NCI-H1694 treated with DMSO at 0.1 percent for 48 hours (cell line): ENCODE measurements at places on chromosomes 2 and 18.
A peak's percentile ranks its signal among the peaks of the same experiment; 100 is the strongest.

GRCh38 chr2:67221266-67221665 is 175.9 kb upstream of the ETAA1 start:
- no peak for DNase-seq

- no peak for DNase-seq
Measured at GRCh38 chr2:63856303-63856603, 14.6 kb downstream of the UGP2 start.

- DNase-seq: no peak
Measured at GRCh38 chr2:183530333-183530901, 406.2 kb downstream of the NUP35 start.

- no peak for DNase-seq
Measured at GRCh38 chr18:30639361-30639760, 403.2 kb downstream of the DSC3 start.

- no peak for DNase-seq
Measured at GRCh38 chr2:86213699-86214502, 14.6 kb downstream of the MRPL35 start.

GRCh38 chr2:75560022-75560767 is 544 bp downstream of the EVA1A start:
- DNase-seq: peak; percentile 15

DNA sequence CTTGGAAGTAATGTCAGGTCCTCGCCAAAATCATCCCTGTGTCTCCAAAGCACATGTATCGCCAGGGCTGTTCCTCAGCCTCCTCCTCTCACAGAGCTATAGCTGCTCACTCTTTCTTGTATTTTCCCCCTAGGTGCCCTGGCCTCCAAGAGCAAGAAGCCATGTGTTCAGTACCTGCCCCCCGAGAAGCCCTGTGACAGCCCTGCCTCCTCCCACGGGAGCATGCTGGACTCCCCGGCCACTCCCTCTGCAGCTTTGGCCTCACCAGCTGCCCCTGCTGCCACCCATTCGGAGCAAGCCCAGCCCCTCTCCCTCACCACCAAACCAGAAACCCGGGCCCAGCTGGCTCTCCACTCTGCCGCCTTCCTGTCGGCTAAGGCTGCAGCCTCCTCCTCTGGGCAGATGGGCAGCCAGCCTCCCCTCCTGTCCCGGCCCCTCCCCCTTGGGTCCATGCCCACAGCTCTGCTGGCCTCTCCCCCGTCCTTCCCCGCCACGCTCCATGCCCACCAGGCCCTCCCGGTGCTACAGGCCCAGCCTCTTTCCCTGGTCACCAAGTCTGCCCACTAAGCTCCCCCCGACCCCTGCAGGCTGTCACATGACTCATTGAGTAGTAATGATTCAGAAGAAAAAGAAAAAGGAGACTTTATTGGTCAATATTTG is 18.8 kb downstream of the TGOLN2 start:
- DNase-seq: peak; percentile 56
